Hematopoietic multipotent progenitor cell treated with erythropoietin and hydrocortisone succinate and interleukin-3 and kit ligand, for 17 days (in vitro differentiated cells): ENCODE measurements at places on chromosomes 6 and 20.
A peak's percentile ranks its signal among the peaks of the same experiment; 100 is the strongest.

DNA sequence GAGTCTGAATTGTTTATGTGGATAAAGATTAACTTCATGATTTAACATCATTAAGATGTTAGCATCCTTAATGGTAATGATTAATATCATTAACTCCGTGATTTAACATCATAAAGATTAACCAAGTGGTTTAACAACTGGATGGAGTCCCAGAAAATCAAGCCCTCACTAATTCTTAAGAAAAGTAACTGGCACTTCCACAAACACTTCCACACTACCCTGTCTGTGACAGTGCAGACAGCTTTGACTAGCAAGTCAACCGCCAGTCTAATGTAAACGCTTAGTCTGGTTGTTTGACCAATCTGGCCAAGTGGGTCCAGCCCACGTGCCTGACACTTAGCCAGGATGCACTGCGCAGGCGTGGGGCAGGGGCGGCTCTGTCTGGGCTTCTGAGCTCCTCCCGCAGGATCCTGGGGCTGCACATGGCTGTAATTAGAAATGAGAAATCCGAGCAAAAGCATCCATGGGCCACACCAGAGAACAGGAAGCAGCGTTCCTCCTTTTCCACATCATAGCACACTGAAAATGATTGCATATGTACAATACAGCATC is 424.2 kb downstream of the FOXA2 start:
- DNase-seq: no peak

DNA sequence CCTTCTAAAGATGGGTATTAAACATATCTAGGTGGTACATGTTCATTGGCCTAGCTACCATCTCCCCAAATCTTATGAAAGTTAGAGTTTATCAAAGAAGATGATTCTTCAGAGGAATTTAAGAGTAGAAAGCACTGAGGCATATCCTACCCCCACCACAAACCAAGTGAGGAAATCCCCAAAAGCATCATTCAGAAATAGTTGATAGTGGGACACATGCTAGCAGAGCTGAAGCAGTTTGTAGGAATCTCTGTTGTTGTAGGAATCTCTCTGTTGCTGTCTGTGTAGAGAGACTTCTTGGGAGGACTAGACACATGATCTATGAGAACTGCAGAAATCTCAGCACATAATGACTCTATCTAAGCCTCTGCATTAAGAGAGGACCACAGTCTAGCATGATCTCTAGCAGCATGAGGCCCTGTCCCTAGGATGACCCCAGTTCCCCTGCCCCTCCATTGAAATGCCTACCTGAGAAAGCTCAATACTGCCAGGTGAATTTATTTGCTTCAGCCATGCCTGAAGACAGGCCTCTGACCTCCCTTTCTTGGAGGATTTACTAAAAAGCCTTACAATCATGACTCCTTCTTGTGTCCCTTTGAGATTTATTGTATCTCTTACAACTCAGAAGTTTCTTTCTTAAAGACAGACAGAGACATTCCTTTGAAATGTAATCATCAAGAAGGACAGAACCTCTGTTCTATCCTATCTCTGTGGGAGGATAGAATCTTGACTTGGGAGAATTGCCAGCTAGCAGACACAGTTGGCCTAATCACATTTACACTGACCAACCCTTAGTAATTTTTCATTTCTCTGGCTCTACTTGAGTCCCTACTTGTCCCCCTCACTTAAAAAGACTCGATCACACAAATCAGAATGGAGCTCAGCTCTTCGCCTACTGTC is 582.4 kb downstream of the PHF3 start:
- DNase-seq: no peak

DNA sequence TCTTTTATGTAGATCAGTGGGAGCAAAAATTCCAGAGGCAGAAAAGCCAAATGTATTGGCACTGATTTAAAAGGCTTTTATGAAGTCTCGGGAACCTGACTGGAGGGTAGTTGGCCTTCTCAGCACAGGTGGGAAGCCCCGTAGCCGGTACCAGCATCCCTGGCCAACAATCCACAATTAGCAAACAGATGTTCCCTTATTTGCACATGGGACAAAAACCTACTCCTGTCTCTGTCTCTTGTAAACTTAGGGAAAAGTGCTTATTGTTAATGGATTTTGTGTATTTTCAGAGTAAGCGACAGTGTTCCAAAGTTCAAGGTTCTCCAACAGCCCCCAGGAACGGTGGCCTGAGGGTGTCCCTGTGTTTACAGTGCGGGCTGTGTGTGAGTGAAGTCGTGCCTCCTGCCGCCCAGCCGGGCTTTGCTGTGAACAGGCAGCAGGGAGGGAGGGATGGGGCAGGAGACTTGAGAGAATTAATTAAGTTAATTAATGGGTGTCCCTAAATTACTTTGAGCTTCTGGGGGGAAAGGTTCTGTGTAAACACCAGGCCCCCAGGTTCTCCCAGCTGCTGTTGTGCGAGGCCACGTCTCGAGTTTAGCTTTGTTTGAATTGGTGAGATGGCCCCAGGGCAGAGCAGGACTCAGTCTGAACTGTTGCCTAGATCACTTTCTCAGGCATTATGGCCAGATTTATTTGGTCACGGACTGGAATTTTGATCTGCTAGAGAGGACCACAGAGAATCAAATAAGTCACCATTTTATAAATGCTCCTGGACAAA is 3.9 kb downstream of the SYNJ2 start:
- DNase-seq: no peak

GRCh38 chr6:168097621-168098430 is 18.8 kb upstream of the FRMD1 start:
- no peak for DNase-seq

DNA sequence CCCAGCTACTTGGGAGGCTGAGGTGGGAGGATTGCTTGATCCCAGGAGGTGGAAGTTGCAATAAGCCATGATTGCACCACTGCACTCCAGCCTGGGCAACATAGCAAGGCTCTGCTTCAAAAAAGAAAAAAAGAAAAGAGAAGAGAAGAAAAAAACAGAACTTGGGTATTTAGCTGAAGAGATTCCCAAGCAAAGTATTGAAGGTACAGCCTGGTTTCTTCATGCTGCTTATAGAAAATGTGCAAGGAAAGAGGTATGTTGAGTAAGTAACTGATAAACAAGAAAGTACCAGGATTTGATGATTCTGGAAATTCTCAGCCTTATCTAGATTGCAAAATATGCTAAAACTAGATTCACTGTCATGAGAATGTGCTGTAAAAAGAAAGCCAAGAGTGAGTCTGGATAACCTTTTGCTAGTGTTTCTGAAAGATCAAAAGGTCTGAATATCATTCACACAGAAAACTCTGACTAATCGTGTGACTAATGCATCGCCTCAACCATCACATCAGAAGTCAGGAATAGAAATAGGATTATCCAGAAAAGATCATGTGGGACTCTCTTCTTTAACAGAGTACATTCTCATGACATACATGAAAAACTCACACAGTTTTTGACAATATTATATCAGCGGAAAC is 32.4 kb upstream of the NOP56 start:
- no peak for DNase-seq

- no peak for DNase-seq
Observed at GRCh38 chr20:49858076-49858585, 45.5 kb downstream of the SLC9A8 start.

GRCh38 chr6:79783670-79784394 is 152.7 kb downstream of the SH3BGRL2 start:
- DNase-seq: no peak

DNA sequence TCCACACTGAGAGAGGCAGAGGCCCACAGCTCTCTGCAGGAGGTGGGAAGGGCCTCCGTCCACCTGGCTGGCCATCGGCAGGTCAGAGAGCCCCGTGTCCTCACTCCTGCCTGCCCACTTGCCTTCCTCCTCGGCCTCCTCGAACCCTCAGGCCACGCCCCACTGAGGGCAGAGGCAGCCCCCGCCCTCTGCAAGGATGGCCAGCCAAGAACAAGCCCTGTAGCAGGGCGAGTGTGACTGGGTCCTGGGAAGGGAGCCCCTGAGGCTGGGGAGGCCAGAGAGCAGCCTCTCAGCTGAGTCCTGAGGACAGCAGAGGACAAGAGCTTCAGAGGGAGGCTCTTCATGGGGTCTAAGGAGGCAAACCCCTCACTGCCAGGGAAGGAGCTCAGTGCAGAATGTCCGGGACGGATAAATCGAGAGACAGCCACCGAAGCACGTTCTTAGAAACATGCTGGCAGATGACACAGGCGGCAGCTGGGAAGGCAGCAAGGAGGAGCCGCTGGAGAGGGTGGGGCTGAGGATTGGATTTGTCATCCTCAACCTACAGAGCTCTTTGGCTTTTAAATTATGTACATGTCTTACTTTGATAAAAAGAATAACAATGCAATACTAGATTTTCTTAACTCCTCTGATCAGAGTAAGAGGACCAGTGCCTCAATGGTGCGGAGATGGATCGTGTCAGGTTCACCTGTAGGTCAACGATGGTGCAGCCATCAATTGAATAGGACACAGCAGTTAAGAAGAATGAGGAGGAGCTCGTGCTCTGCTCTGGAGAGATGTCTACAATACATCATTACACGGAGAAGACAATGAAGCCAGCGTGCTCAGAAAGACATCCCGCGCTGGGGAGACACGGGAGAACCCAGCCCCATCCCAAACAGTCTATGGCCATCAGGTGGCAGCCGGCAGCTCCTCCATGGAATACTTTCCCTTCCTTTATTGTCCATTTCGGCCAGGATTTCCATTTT is 53.0 kb downstream of the GNAS-AS1 start:
- DNase-seq: no peak

DNA sequence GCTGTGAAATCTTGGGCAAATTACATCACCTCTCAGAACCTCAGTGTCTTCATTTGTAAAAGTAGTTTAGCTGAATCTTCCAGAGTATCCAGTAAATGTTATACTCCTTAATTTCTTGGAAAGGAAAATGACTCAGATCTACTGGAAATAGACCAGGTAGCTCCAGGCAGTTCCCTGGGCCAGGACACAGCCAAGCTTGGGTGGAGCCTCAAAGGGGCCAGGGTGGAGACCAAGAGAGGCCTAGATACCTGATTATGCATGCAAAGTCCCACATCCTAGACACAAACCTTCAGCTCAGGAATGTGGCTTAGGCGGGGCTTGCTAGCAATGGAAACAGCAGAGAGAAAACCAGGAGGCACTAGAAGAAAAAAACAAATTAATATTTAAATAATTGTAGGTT is 272.8 kb downstream of the MAFB start:
- DNase-seq: no peak

DNA sequence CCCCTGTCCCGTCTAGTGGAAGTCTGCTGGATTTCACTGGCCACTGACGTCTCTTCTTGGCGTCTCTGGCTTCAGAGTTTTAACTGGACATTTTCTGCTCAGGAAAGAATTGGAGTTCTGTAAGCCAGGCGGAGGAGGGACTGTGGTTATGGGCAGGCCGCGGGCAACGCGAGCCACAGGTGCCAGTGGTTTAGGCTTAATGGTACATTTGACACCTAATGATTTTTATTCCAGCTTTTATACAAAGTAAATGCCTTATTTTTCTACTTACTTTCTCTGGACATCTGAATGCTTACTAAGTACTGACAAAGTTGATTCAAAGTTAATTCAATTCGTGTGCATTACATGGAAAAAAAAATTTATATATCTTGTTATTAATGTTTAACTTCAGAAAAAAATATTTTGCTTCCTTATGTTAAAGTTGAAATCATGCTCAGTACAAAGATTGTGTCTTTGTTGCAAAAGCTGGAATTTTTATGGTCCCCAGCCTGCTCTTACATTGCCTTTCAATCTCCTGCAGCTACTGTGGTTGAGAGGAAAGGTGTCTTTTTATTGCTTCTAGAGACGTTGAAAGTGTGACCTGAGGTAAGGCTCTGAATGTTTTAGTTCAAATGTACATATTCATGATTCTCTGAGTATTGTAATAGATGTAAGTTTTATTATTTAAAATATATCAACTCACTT is 231.0 kb downstream of the SMOC2 start:
- no peak for DNase-seq

DNA sequence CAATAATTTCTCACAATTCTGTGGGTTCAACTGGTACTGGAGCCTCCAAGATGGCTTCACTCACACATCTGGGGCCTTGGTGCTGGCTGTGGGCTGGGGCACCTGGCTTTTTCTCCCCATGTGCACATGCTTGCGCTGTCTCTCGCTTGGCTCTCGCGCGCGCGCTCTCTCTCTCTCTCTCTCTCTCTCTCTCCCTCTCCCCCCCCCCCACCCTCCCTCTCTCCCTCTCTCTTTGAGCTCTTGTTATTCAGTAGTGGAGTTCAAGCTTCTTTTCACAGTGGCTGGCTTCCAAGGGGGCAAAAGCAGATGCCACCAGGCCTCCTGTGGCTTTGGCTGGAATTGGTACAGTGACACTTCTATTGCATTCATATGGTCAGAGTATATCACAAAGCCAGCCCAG is 10.8 kb upstream of the TBCC start:
- no peak for DNase-seq

- no peak for DNase-seq
Observed at GRCh38 chr20:61803416-61803914, 262.2 kb downstream of the TAF4 start.

GRCh38 chr6:10401004-10401536 is 13.8 kb downstream of the TFAP2A start:
- DNase-seq: no peak

GRCh38 chr6:40542175-40542764 is 44.9 kb downstream of the LRFN2 start:
- no peak for DNase-seq

- no peak for DNase-seq
Observed at GRCh38 chr6:108419934-108420609, 125.2 kb downstream of the AFG1L start.

- peak; percentile 91 for DNase-seq
Observed at GRCh38 chr6:30722280-30723112, 2.3 kb downstream of the TUBB start.

GRCh38 chr20:54005524-54005923 is 64.9 kb downstream of the BCAS1 start:
- DNase-seq: no peak

DNA sequence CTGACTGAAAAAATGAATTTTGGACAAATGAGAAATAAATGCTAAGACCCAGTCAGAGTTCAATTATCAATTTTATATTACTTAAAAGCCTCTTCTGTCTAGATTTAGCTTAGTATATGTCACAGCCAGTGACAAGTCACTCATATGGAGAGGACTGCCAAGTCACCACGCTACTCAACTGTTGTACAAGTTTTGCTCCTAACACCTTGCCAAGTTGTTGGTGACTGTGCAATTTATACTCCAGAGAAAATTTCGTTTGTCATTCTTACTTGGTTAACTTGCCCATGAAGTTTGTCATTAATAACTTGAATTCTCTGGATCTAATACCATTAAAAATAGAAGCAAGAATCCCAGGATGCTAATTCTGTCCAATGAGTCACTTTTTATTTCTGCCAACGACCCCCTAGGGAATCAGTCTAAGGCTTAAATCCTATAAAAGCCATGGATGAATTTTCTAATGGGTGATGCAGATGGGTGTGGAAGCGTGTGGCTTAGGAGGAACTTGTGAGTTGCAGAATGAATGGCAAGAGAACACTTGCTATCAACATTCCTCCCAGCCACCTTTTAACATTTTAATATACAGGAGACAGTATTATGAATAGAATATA is 30.4 kb upstream of the FBXO30 start:
- peak; percentile 86 for DNase-seq

DNA sequence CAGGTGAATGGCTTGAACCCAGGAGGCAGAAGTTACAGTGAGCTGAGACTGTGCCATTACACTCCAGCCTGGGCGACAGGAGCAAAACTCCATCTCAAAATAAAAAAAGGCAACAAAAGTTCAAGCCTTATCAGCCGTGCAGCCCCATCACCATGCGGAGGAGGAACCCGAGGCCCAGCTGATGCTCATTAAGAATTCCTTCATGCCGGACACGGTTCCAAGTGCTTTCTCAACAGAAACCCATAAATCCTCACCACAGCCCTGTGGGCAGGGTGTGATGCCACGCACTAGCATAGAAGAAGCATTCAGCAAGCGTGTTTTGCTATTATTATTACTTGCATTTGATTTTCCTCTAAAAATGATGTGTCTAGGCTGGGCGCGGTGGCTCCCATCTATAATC is 56.3 kb downstream of the PREX1 start:
- DNase-seq: no peak

- no peak for DNase-seq
Observed at GRCh38 chr6:153525998-153526397, 394.9 kb upstream of the RGS17 start.
